A549 treated with ZK216348 at 1 μM for 4 hours (cell line): ENCODE measurements at places on chromosomes 2 and 18. TPM values are rescaled to one million over a fixed set of nuclear protein-coding genes. Genes with fewer than 3 reads are reported as not detected.

Gene RTKN
- 15.5 to 29.0 TPM (median 23.7 TPM) in 5 replicates for total RNA-seq

Gene HOXD1
- total RNA-seq: 0.18 to 0.28 TPM (median 0.24 TPM) in 4 of 5 replicates, not detected in the other

Gene MYCN
- total RNA-seq: not detected in 5 replicates

Gene COL4A4
- 1.1 to 3.1 TPM (median 1.5 TPM) in 5 replicates for total RNA-seq

Gene ACMSD
- total RNA-seq: not detected in 5 replicates

Gene HOXD13
- total RNA-seq: 0.07 to 0.27 TPM (median 0.23 TPM) in 5 replicates

Gene PID1
- total RNA-seq: 3.6 to 4.3 TPM (median 4.1 TPM) in 5 replicates

Gene DNER
- 7.1 to 12.4 TPM (median 9.0 TPM) in 5 replicates for total RNA-seq

Gene CDK5R2
- 2.3 to 4.7 TPM (median 3.8 TPM) in 5 replicates for total RNA-seq

Gene RIT2
- not detected in 5 replicates for total RNA-seq

Gene SLC1A4
- total RNA-seq: 9.4 to 12.3 TPM (median 11.0 TPM) in 5 replicates

Gene SERPINB10
- not detected in 5 replicates for total RNA-seq

Gene LCT
- 0.04 to 0.06 TPM in 2 of 5 replicates, not detected in the others for total RNA-seq

Gene DES
- 0.18 to 0.51 TPM (median 0.40 TPM) in 3 of 5 replicates, not detected in the others for total RNA-seq

Gene SYT4
- total RNA-seq: not detected in 5 replicates

Gene CTIF
- total RNA-seq: 11.7 to 20.6 TPM (median 16.6 TPM) in 5 replicates

Gene ZEB2
- total RNA-seq: 3.7 to 7.4 TPM (median 6.8 TPM) in 5 replicates

Gene DSG1
- not detected in 5 replicates for total RNA-seq

Gene SCN9A
- 2.5 to 5.3 TPM (median 4.8 TPM) in 5 replicates for total RNA-seq

Gene RBM45
- total RNA-seq: 11.7 to 14.1 TPM (median 13.0 TPM) in 5 replicates
